Peyer's patch (tissue), 4 donors: ENCODE measurements at places on chromosomes 7 and 10. TPM values are rescaled to one million over a fixed set of nuclear protein-coding genes. Genes with fewer than 3 reads are reported as not detected.

- H3K4me1 ChIP-seq: no peaks in the 10 kb centered on the region
- no peaks in the 10 kb centered on the region for H3K36me3 ChIP-seq
- no peaks in the 10 kb centered on the region for H3K27me3 ChIP-seq
- no peak for DNase-seq
- H3K27ac ChIP-seq: no peak overlapping the region
These were observed 62.4 kb downstream of the CTTNBP2 start for GRCh38 chr7:117810642-117811512.

- H3K27me3 ChIP-seq: no peaks in the 10 kb centered on the region
- H3K27ac ChIP-seq: no peak overlapping the region
- H3K4me3 ChIP-seq: no peak overlapping the region
- no peaks in the 10 kb centered on the region for H3K4me1 ChIP-seq
These were observed 29.6 kb downstream of the IDE start for GRCh38 chr10:92544296-92544695.

DNA sequence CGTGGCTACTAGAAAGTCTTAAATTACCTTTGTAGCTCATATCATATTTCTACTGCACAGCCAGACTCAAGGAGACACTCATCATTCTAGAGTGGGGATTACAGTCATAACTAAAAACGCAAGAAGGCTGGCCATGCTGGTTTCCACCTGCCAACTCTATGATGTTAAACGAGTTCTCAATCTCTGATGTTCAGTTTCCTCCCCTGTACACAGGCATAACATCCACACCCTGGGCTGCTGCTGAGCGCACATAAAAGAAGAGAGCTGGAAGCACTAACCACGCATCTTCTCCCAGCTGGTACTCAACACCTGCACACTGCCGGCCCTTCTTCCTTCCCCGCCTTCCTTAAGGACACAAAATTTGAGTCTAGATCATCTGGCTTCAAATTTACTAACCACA lies 60.5 kb downstream of the SORBS1 start:
- no peak overlapping the region for H3K27ac ChIP-seq
- H3K36me3 ChIP-seq: no peaks in the 10 kb centered on the region
- DNase-seq: no peak
- no peak overlapping the region for H3K4me3 ChIP-seq
- H3K4me1 ChIP-seq: no peaks in the 10 kb centered on the region

DNA sequence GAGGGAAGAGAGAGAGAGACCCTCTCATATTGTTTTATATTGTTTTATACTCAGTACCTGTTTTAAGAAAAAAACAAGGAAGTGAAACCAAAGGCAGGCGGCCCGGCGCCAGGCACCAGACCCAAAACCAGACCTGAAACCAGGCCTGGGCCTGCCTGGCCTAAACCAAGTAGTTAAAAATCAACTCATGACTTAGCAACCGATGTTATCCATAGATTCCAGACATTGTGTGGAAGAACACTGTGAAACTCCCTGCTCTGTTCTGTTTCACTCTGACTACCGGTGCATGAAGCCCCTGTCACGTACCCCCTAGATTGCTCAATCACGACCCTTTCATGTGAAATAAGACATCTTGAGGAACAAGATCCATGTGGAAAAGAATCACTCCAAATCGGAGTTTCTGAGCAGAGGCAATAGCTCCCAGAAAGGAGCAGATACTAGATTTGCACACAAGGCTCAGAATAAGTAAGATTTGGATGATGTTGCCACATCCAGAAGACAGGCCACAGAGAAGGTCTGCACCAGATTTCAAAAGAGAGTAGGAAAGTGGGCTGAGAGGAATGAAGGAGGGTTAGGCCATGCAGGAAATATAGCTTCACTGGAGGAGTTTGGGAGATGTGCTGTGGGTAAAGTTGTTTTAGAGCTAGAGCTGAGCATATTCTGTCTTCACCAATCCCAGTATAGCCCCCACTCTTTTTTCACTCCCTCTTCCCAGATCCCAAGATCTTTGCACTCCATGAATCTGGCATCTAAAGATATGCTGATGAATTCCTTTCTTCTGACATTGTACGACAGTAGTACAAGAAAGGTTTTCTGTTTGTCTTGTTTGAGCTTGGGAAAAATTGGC lies 8.8 kb upstream of the ZNF248 start:
- H3K36me3 ChIP-seq: no peaks in the 10 kb centered on the region
- no peaks in the 10 kb centered on the region for H3K4me1 ChIP-seq
- H3K27ac ChIP-seq: no peak overlapping the region
- no peaks in the 10 kb centered on the region for H3K27me3 ChIP-seq
- DNase-seq: peak; percentile 77
- H3K4me3 ChIP-seq: no peak overlapping the region

DNA sequence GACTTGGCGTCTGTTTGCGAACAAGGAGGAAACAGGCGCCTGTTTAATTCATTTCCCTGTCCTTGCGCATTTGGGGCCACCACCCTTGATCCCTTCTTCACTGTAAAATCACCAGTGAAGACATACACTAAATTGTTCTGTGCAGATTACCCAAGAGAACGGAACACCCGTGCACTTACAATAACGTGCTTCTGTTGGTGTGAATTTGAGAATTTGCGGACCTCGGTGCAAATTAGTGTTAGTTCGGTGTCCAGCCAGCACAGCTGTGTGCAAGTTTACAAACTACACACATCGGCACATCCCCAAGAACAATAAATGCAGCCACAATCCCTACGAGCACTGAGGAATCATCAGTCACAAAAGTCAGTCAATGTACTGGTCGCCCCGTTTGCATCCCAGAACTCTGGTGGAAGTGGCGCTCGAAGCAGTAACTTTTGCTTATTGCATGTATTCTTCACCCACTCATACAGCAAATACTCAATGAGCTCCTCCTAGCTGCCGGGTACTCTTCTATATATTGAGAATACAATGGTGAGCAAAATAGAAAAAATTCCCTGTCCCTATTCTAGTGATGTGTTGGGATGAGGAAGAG lies 786 bp upstream of the CNOT4 start:
- peak overlapping the region; percentile 50 for H3K27ac ChIP-seq
- H3K4me1 ChIP-seq: no peaks in the 10 kb centered on the region
- no peak for DNase-seq
- H3K36me3 ChIP-seq: no peaks in the 10 kb centered on the region
- peak overlapping the region; percentile 68 for H3K4me3 ChIP-seq

- no peak overlapping the region for H3K27ac ChIP-seq
- H3K36me3 ChIP-seq: no peaks in the 10 kb centered on the region
- no peak for DNase-seq
- H3K27me3 ChIP-seq: no peaks in the 10 kb centered on the region
These were observed 14.6 kb downstream of the DRGX start for GRCh38 chr10:49381111-49381900.

DNA sequence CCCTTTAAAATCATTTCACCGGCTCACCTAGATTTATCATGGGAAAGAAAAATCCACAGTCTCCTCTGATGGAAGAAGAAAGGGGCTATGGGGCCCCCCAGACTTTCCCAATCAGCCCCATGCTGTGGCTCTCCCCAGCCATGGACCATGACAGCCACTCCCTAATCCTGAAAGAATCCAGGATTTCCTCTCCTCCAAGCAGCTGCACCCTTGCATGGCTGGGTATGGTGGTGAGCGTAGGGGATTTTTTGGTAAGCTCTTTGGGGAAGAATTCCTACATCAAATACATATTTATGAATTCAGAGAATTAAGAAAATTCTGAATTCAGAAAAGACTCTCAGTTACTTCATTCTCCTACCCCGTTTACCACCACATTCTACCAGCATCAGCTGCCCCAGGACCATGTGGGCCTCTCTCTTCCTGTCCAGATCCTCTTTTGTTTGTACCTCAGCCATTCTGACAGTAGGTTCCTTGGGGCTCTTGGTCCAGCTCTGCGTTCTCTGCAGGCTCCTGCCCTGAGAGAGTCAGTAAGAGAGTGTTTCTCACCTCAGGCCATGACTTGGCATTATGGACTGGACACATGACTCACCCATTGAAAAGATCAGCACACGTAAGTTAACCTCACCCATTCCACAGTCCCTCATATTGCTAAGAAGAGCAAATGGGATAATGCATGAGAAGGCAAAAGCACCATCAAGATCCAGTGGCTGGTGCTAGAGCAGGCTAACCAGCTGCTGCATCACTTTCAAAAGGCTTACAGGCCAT lies 337.8 kb downstream of the ELMO1 start:
- H3K36me3 ChIP-seq: no peaks in the 10 kb centered on the region
- no peak overlapping the region for H3K27ac ChIP-seq
- no peak for DNase-seq
- H3K4me1 ChIP-seq: no peaks in the 10 kb centered on the region
- H3K27me3 ChIP-seq: no peaks in the 10 kb centered on the region

- DNase-seq: no peak
- H3K27me3 ChIP-seq: no peaks in the 10 kb centered on the region
- H3K27ac ChIP-seq: no peak overlapping the region
- no peak overlapping the region for H3K4me3 ChIP-seq
- H3K36me3 ChIP-seq: no peaks in the 10 kb centered on the region
These were observed 382.0 kb upstream of the ADARB2 start for GRCh38 chr10:2119316-2119715.

- H3K4me1 ChIP-seq: no peaks in the 10 kb centered on the region
- peaks cover 31% of the 10 kb centered on the region for H3K36me3 ChIP-seq
- DNase-seq: no peak
- H3K27ac ChIP-seq: no peak overlapping the region
These were observed 5.6 kb upstream of the AS3MT start for GRCh38 chr10:102863660-102864059.

DNA sequence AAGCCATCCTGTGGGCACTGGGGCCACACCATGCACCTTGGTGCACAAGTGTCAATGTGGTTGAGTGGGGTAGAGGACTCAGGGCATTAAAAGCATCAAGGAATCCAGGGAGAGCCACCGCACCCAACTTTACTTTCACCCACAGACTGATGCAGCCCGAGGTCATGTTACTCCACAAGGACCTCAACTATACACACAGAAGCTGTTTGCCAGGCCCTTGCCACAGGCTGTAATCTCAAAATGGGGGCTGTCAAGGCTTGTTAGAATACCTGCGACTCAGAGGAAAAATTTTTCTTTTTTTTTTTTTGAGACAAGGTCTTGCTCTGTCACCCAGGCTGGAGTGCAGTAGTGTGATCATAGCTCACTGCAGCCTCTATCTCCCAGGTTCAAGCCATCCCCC lies 26.5 kb upstream of the KCTD7 start:
- no peak overlapping the region for H3K4me3 ChIP-seq
- H3K27me3 ChIP-seq: no peaks in the 10 kb centered on the region
- DNase-seq: no peak
- no peak overlapping the region for H3K27ac ChIP-seq

DNA sequence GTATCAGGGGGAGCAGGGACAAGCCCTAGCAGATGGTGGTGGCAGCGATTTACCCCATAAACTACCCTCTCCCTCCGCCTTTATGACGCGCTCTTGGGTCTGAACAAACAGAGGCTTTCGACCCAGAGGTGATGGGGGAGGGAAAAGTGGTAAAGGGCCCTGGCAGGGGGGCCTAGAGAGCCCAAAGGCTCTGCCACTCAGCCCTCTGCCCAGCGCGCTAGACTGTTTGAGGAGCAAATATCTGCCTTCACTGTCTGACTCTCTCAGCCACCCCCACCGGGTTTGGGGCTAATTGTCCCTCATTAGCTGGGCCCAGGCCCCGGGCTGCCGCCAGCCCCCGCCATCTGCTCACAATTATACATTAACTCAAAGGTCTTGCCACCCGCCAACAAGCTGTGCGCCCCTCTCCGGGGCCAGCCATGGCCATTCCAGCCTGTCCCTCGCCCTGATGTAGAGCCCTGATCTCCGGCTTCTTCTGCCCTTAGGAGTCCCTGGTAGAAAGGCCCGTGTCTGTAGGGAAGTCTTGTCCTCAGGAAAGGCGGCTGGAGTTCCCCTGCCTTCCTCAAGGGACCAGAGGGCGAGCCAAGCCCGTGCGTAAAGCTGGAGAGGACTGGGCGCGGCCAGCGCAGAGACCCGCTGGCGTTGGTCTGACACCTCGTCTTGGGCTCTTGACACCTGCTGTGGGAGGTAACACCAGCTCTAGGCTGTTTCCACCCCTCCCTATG lies 1.9 kb upstream of the PAX4 start:
- no peak overlapping the region for H3K4me3 ChIP-seq
- H3K36me3 ChIP-seq: no peaks in the 10 kb centered on the region
- no peak overlapping the region for H3K27ac ChIP-seq
- no peaks in the 10 kb centered on the region for H3K27me3 ChIP-seq

DNA sequence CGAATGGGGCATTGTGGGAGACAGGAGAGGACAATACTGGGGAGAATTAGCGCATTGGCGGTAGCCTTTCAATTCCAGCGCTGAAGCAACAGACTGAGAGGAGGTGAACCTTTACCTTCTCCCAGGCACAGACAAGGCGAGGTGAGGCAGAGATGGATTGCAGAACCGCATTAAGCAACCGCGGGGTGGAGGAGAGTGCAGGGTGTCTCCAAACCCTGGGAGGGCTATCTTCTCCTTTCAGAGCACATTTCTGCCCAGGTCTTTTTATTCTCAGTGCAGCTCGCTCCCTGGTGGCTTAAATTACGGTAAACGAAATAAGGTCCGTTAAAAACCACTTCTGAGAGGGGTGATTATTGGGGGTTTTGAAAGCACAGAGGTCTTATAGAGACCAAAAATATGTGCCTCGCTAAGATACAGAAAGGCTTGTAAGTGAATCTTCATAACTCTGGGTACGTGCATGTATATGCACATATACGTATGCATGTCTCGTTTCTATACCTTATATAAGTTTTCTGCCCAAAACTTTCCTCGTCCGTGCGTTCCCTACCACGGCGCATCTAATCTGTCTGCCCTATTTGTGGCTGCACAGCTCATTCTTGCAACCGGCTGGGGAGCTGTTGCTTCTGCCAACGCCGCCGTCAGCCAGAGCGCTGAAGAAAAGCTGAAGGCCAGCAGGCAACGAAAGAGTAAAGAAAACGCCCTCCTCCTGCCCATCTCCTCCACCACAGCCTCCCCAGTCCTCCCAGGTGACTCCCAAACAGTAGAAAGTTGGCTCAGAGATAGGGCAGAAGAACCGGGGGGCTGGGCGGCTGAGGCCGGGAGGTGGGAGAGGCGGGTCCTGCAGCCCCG lies 895 bp upstream of the ZNF804B start:
- H3K27me3 ChIP-seq: peaks cover 10% of the 10 kb centered on the region
- peak overlapping the region; percentile 13 for H3K4me3 ChIP-seq
- no peak overlapping the region for H3K27ac ChIP-seq
- DNase-seq: no peak
- no peaks in the 10 kb centered on the region for H3K36me3 ChIP-seq
- no peaks in the 10 kb centered on the region for H3K4me1 ChIP-seq

- no peak overlapping the region for H3K4me3 ChIP-seq
- no peaks in the 10 kb centered on the region for H3K36me3 ChIP-seq
- no peak overlapping the region for H3K27ac ChIP-seq
- H3K27me3 ChIP-seq: no peaks in the 10 kb centered on the region
- DNase-seq: no peak
- H3K4me1 ChIP-seq: no peaks in the 10 kb centered on the region
These were observed 822.3 kb downstream of the PHTF2 start for GRCh38 chr7:78620920-78621319.

DNA sequence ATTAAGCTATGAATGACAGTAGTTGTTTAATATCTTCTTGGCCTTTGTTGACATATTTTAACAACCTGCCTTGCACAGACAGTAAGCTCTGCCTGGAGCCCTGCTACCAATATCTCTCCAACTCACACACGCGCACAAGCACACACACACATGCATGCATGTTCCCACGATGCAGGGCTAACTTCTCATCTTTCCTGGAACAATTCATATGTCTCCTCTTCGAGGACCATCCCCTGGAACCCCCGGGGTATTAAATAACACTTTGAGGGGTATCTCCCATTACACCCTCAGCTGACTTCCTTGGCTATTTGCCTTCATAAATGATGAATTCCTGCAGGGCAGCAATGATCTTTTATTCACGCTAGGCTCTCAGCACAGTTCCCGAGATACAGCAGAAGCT lies 258.0 kb downstream of the TRIL start:
- no peak overlapping the region for H3K27ac ChIP-seq
- H3K27me3 ChIP-seq: no peaks in the 10 kb centered on the region
- no peaks in the 10 kb centered on the region for H3K4me1 ChIP-seq
- no peak overlapping the region for H3K4me3 ChIP-seq
- no peaks in the 10 kb centered on the region for H3K36me3 ChIP-seq

Gene EPHA1
- total RNA-seq: 74.9 TPM

Gene BTBD16
- total RNA-seq: not detected

Gene MBL2
- total RNA-seq: not detected
